ENCODE measurements at places on chromosomes 1 and 21. TPM values are rescaled to one million over a fixed set of nuclear protein-coding genes. Genes with fewer than 3 reads are reported as not detected.

DNA sequence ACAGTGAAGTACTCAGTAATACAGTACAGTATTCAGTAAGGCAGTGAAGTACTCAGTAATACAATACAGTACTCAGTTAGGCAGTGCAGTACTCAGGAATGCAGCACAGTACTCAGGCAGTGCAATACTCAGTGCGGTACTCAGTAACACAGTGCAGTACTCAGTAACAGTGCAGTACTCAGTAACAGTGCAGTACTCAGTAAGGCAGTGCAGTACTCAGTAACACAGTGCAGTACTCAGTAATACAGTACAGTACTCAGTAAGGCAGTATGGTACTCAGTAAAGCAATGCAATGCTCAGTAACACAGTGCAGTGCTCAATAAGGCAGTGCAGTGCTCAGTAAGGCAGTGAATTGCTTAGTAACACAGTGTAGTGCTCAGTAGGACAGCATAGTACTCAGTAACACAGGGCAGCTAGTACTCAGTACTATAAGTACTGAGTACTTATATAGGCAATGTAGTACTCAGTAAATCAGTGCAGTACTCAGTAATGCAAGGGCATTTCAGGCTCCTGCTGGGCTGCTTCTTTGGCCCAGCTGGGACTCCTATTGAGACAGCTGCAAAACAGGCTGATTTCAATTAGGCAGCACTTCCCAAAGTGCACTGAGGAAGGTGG lies 411.3 kb downstream of the DISC1 start:
- no peak for DNase-seq

DNA sequence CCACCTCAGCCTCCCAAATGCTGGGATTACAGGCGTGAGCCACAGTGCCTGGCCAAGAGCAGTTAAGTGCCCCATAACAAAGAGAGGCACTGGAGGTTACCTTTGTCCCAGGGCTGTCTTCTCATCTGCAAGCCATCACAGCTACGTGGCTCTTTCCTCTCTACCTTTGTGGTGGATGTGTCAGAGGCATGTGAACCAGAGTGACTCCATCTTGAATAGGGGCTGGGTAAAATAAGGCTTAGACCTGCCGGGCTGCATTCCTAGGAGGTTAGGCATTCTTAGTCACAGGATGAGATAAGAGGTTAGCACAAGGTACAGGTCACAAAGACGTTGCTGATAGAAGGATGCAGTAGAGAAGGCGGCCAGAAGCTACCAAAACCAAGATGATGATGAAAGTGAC lies 59.4 kb upstream of the POU2F1 start:
- DNase-seq = no peak

GRCh38 chr1:23039308-23039826 lies 20.1 kb downstream of the KDM1A start:
- DNase-seq = no peak

DNA sequence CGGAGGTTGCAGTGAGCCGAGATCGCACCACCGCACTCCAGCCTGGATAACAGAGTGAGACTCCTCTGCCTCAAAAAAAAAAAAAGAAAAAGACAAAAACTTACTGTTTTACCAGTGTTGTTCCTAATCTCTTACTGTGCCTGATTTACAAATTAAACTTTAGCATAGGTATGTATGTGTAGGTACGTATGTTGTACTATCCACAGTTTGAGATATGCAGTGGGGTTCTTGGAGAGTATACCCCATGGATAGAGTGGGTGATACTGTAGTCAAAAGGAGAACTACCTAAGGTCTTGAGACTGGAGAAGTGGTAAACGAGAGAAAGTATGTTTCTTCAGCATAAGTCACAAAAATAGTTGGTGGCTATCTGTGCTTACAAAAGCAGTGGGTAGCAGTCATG lies 38.6 kb downstream of the RNF11 start:
- DNase-seq = no peak

DNA sequence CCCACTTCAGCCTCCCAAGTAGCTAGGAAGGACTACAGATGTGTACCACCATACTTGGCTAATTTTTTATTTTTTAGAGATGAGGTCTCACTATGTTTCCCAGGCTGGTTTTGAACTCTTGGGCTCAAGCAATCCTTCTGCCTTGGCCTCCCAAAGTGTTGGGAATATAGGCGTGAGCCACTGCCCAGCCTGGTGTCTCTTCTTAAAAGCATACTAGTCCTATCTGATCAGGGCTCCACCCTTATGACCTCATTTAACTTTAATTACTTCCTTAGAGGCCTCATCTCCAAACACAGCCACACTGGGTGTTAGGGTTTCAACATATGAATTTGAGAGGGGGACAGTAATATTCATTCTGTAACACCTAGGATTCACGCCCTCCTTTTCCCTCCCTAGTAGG lies 130.9 kb downstream of the GLIS1 start:
- peak; percentile 21 for DNase-seq

GRCh38 chr21:32380940-32381339 lies 11.9 kb downstream of the URB1 start:
- no peak for DNase-seq

GRCh38 chr1:116966791-116967190 lies 34.8 kb upstream of the CD101 start:
- no peak for DNase-seq

- peak; percentile 50 for DNase-seq
Observed at GRCh38 chr1:180271272-180272255, 41.5 kb downstream of the LHX4 start.

GRCh38 chr1:155933591-155934096 lies 569 bp downstream of the KHDC4 start:
- DNase-seq = no peak

- no peak for DNase-seq
Observed at GRCh38 chr1:25754470-25755181, 45.4 kb upstream of the SELENON start.

DNA sequence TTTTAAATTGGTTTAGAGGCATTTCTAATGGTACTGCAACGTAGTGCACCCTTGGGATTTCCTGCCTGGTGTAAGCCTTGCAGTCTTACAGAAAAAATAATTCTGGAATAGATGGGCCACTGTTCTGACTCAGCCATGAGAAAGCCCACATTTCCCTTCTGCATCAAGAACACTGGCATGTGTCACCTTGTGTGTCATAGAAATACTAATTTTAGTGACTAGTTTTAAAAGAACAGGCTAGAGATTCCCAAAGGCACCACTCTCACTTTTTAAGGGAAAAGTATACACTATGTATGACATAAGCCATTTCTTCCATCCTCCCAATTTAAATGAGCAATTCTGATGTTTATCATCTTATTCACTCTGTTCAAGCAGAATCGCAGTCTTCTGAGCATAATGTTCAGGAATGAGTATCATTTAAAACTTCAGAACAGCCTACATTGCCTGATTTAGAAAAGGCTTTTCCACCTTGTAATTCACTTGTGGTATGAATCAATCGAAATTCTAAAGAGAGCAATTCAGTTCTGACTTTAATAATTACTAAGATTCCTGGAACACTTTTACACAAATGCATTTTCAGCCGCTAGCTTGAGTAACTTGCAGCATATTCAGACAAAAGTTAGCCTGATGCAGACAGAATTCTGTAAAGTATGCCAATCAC lies 18.8 kb downstream of the RGS13 start:
- no peak for DNase-seq

DNA sequence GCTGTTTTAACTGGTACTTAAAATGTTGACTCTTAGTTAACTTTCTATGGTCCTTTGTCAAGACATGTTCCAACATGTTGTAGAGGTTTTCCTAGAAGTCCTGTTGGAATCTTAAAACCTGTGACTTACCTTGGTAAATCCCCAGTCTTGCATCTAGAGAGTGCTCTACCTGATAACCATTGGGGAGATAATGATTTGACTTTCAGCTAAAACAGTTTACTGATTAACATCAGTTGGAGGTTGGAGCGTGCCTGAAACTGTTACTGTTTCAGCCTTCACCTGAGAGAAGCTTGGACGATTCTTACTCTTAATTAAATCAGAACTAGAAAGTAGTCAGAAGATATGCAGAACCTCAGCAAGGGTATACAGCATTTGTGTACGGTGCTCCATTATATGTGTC lies 8.8 kb downstream of the MDM4 start:
- no peak for DNase-seq

DNA sequence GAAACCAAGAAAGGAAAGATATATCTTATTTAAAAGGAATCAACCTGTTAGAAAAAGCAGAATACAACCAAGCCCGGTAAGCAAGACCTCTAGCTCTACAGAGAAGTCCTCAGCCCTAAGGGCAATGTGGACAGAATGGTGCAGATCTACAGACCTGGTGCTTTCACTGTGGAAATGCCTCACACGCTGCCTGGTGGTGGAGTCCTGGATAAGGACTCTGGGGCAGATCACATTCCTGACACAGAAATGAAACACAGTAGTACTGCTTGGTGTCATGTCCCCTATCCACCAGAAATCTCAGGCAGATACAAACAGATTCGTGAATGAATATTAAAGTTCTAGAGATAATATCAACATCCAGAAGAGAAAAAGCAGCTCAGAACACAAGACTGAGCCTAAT lies 6.8 kb downstream of the CNN3 start:
- DNase-seq = no peak

DNA sequence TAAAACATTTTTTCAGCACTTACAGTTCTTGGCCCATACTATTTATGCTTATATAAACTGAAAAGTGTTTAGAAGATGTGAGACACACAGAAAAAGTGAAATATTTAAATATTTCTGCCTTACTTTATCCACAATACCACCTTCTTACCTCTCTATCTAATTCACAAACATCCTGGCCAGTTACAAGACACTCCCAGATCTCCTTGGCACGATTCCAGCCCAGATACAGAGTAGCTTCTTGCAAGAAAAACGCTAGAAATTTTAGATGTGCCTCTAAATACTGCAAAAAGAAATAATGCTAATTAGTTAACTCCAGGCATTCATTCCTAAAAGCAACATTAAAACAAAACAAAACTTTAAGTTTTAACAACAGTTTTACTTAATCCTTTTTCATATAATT lies 68.4 kb downstream of the USP24 start:
- peak; percentile 73 for DNase-seq

GRCh38 chr1:168136709-168137514 lies at the start of gene GPR161:
Gene GPR161 (minus strand): TSS chr1:168136930. CDS start chr1:168104850, 32,080 bp downstream.
- peak; percentile 81 for DNase-seq

DNA sequence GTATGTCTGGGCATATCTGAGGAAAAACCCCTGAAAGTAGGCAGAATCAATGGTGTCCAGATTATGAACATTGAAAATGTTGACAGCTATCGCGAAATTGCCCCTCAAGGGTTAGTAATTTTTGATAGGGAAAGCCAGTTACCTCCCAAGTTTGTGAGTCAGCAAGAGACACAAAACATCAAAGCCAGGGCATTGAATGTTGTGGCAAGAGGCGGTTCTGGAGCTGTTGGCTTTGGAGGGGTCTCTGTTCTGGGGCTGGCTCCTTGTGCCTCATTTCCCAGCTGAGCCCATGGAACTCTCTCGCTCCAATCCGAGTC lies 10.6 kb upstream of the S100A11 start:
- DNase-seq = no peak

DNA sequence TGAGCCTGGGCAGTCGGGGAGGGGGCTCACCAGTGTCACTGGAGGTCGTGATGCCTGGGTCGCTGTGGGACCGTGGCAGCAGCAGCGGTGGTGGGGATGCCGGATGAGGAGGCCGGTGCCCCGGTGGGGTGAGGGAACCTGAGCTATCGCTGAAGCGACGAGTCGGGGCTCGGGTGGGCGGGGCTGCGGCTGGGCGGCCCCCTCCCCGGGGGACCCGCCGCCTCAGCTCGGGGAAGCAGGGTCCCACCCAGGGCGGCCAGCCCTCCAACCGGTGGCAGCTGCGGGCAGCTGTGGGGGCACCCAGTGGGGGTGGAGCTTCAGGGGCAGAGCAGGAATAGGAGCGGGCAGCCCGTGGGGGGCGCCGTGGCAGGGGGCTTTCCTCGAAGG lies 5.0 kb downstream of the ENTREP3 start:
- DNase-seq = no peak

DNA sequence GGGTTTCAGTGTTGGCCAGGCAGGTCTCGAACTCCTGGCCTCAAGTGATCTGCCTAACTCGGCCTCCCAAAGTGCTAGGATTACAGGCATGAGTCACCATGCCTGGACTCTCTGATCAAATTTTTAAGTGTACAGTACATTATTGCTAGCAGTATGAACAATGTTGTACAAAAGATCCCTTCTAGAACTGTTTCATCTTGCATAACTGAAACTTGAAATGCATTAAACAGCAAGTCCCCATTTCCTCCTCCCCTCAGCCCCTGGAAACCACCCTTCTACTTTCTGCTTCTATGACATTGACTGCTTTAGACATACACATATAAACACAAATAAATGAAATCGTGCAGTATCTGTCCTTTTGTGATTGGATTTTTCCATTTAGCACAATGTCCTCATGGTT lies 463.4 kb downstream of the PTPRC start:
- DNase-seq = no peak

DNA sequence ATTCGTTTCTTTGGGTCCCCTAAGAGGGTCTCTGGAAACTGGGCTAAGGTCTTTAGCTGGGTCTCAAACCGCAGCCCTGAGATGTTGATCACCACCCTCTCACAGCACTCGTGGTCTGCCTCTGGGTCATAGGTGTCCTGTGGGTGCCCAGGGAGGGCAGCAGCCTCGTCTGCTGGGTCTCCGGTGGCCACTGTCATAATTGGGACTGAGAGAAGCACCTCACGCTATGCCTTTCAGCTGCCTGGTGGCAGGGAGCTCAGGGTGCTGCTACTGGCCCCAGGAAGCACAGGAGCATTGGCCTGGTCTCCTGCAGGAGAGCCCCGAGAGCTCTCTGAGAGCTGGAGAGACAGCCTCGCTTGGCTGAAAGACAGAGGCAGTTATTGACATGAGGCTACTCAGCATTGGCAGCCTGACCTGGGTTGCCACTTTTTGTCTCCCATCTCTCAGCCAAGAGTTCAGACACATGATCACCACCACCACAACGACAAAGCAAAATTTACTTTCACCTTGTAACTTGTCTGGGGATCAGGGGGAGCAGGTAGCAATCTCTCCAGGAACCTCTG lies 1.5 kb downstream of the KCNA2 start:
- no peak for DNase-seq

The AIRE gene
- total RNA-seq = not detected

The OR6N1 gene
- total RNA-seq = not detected

The SFN gene
- total RNA-seq = 2.2 TPM

The OR10J1 gene
- total RNA-seq = not detected

The PLA2G2D gene
- total RNA-seq = not detected

The METTL18 gene
- 11.8 TPM for total RNA-seq

The PAX7 gene
- total RNA-seq = not detected
